ENCODE measurements at places on chromosomes 4 and X.

DNA sequence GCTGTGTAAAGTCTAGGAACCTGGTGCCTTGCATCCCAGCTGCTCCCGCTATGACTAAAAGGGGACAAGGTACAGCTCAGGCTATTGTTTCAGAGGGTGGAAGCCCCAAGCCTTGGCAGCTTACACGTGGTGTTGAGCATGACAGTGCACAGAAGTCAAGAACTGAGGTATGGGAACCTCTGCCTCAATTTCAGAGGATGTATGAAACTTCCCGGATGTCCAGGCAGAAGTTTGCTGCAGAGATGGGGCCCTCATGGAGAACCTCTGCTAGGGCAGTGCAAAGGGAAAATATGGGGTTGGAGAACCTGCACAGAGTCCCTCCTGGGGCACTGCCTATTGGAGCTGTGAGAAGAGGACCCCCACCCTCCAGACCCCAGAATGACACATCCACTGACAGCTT is 76.6 kb downstream of the DDX60 start:
- no peak for DNase-seq

DNA sequence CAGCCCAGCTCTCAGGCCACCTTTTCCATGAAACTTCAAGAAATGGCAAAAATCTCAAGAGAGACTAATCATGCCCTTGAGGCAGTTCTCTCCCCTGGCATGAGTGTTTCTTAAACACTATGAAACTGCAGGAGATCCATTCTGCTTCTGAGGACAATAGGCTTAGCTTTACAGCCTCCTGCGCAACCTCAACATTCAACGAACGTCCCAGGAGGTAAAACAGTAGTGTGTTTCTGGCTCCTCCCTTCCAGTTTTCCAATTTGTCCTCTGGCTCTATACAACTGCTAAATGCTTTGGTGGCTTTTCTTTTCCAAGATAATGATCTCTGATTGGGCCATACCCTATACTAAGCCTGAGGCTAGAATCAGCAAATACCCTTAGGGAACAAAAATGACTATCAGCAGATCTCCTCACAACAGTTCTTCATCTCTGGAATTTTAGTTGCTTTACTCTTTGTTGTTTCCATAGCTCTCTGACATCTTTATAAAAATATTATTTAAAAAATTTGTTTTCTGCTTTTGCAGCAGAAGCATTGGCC is 87.0 kb upstream of the FAT1 start:
- no peak for DNase-seq

- DNase-seq, result no peak
Measured at GRCh38 chr4:77074381-77074831, 1.4 kb downstream of the CCNI start.

DNA sequence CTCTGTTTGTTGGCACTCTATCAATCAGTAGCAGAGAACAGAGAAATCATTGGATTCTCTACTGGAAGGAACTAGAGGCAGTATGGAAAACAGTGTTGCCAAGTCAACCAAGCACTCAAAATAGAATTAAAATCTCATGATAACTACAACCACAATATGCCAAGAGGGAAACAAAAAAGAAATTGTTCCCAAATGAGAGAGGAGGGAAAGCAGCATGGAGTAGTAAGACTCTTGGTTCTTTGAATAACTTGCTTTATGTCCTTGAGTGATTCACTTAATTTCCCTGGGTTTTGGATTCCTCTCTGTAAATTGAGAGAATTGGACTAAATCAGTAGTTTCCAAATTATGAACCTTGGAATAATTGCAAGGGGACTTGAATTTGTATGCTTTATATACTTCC is 285.5 kb upstream of the ANKRD50 start:
- DNase-seq, result no peak

DNA sequence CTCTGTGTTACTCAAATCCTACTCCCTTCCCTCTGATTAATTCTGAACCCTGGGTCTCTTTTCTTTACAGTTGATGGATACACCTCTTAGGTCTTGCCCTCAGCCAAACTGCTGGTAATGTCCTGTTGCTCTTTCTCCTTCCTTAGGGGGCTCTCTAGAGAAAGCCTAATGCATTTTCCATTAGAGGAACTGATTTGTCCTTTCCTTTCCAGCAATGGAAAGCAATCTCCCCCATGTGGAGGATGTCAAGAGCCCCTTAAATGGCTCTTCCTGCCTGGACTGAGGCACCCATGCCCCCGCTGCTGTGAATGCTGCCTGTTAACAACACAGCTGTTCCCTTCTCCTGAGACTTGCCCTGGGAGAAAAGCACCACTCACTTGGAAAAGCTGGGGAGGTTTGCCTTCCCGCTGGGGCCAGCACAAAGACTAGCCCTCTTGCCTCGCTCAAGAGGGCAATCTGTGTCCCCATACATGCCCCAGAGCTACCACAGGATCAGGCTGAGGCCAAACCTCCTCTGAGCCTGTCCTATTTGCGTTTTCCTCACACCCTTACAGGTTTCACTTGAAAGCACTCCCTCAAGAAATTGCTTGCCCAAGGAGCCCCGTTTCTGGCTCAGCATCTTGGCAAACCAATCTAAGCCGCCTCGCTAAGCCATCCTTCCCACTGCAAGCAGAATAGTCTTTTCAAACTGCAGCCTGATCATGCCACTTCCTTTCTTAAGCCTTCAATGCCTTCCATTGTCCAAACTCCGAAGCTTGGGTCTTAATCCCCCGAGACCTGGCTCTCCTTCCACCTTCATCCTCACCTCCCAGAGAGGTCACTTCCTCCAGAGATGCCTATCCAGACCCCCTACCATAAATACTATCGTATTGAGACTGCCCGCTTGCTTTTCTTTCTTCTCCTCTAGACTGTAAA is 23.2 kb upstream of the SMIM20 start:
- no peak for DNase-seq

DNA sequence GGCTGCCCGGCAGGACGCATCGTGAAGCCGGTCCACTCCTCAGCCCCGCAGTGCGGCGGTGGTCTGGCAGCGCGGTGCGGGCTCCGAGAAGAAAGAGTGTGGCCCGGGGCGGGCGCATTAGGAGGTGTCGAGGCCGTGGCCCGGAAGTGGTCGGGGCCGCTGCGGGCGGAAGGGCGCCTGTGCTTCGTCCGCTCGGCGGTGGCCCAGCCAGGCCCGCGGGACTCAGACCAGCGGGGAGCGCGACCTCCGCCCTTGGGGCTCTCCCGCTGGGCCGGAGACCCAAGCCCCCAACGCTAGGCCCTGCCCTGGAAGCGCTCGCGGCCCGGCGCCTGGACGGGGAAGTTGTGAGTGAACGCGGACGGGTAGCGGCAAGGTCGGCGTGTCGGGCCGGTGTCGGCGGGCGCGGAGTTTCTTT is 60.0 kb downstream of the HS3ST1 start:
- no peak for DNase-seq

- no peak for DNase-seq
Measured at GRCh38 chrX:104254442-104255115, at the start of gene ESX1. TSS of gene ESX1 (minus strand) at chrX:104254933. CDS start at chrX:104254849, 84 bp downstream.

DNA sequence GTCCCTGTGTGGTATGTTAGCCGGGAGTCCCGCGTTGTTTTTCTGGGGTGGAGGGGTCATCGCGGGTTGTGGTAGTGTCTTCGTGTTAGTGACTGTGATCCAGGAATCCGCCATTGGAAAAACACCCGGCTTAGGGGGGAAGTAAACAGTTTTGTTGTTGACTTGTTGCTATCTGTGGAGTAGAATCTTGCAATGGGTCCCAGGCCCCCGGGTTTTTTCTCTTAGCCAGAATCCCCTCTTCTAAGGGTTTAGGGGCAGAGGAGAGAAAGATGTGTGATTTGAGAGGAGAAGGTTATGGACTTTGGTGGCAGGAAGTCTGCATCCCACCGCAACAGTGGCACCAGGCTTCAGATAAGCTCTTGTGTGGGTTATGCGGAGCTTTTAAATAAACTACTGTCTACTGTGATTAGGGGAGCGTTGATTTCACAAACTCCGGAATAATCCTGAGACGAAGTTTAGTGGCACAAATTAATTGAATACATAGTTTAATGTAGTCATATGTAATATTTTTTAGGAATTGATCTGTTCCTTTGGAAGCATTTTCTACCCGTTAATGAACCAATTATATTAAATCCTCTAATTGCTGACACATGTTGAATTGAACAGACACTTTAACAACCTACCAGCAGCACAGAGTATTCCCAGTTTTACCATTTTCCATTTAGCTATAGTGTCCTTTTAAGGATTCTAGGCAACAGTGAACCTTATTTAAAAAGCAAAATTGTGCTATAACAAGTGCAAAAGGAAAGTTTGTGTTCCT is 1.4 kb downstream of the DDX3X start:
- no peak for DNase-seq

DNA sequence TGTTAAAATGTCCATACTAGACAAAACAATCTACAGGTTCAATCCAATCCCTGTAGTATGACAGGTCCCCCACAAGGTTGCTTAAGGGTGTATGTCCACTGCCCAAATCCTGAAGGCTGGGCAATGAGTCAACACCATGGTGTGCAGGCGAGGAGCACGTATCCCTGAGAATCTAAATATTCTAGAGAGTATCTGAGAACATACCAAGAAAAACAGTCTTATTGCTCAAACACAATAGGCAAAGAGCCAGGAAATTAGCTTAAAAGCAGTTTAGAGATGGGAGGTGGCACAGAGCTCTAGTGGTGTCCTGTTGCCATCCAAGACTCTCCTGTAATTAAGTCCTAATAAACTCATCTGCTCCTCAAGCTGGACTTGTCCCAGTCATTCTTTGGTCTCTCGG is 37.0 kb downstream of the RCHY1 start:
- no peak for DNase-seq

GRCh38 chr4:96102541-96103026 is 262.7 kb downstream of the PDHA2 start:
- DNase-seq, result no peak

DNA sequence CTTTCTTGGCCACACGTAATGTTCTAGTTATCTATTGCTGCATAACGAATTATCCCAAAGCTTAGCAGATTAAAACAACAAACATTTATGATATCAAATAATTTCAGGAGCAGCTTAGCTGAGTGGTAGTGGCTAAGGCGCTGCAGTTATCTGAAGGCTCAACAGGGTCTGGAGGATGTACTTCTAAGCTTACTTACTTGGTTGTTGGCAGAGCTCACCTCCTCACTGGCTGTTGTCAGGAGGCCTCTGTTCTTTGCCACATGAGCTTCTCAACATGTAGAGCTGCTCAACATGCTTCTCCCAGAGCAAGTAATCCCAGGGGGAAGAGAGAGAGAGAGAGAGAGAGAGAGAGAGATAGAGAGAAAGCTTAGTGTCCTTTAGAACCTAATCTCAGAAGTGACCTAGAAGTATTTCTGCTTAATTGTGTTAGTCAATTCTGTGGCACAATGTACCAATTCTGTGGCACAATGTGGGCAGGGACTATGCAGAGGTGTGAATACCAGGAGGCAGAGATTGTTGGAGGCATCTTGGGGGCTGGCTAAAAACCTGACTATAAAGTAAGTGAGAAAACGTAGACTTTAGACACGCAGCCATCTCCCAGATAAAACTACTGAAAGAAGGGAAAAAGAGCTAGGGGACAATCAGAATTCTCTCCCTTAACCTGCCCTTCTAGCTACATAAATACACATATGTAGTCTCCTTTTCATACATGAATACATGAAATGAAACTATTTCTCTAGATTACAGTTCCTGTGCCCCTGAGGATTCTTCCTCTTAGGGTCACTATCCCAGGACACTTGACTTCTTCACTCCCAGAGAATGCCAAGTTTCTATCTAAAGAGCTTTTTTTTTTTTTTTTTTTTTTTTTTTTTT is 40.2 kb downstream of the HOPX start:
- no peak for DNase-seq

DNA sequence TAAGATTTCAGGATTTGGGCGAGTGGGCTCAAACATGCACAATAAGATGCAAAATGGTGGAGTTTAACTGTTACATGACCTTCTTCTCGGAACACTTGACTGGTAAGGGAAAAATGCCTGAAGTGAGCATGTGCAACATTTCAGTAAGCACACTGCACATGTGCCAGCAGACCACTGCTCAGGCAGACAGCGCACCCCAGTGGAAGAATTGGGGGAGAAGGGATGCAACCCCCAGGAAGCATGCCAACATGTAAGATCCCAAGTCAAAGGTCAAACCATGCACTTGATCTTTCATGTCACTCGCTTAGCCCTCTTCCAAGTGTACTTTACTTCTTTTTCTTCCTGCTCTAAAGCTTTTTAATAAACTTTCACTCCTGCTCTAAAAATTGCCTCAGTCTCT is 256.3 kb downstream of the CENPC start:
- no peak for DNase-seq

DNA sequence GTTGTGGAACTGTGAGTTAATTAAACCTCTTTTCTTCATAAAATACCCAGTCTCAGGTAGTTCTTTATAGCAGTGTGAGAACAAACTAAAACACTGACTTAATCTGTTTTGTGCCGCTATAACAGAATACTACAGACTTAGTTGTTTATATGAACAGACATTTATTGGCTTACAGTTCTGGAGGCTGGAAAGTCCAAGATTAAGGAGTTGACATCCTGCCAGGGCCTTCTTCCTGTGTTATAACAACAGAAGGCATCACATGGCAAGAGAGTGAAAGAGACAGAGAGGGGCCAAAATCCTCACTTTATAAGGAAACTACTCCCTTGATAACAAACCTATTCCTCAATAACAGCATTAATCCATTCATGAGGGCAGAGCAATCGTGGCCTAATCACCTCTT is 42.5 kb upstream of the KCNIP4 start:
- DNase-seq, result no peak

- no peak for DNase-seq
Measured at GRCh38 chr4:123890889-123891288, 494.3 kb downstream of the SPRY1 start.

DNA sequence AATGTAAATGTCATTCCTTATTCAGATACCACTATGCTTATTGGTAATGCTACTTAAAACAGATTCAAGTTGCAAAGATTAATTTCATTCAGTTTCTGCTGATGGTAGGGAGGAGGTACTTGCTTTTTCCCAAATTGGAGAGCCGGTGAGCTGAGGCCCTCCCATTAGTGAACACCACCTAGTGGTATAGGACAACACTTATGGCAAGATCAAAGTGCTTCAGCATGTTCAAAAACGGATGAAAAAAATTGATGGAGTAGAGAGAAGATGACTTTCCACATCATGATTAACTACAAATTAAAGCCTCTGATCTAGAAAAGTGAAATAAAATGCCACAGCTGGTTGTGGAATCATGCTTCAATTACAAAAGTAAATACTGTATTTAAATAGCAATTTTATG is 112.9 kb downstream of the MBNL3 start:
- no peak for DNase-seq

DNA sequence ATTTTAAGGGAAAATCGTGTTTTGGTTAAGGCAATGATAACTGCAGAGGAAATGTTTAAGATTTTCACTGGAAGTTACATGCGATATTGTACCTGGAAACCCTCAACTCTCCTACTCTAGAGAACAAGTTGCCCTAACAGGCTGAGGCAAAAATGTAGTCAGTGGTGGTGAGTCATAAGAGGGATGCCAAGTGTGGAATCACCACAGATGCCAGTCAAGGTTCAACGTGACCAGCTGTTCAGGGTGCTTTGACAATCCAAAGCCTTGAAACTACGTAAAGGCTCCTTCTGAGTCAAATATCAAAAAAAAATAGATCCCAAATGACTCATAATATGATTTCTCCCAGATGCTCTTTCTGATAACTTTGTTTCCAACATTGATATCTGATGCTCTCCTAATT is 77.9 kb upstream of the AFF2 start:
- no peak for DNase-seq

GRCh38 chr4:153564630-153565525 is 98.7 kb downstream of the TMEM131L start:
- DNase-seq, result no peak

Data from NCI-H1930 (cell line).